ENCODE measurements at places on chromosomes 7 and 10. TPM values are rescaled to one million over a fixed set of nuclear protein-coding genes. Genes with fewer than 3 reads are reported as not detected.

TMEM273 gene
- 9.1 TPM for total RNA-seq

CYP2C19 gene
- not detected for total RNA-seq

ADK gene
- 40.0 TPM for total RNA-seq

ZNF394 gene
- total RNA-seq = 58.7 TPM

COL28A1 gene
- total RNA-seq = 5.7 TPM

GRCh38 chr10:44733501-44734488 lies 177.3 kb upstream of the TMEM72 start:
- no peak for DNase-seq

GRCh38 chr7:23618241-23618640 lies 21.1 kb downstream of the CCDC126 start:
- DNase-seq = no peak

GRCh38 chr7:1758028-1758858 lies 88.2 kb downstream of the ELFN1 start:
- no peak for DNase-seq

DNA sequence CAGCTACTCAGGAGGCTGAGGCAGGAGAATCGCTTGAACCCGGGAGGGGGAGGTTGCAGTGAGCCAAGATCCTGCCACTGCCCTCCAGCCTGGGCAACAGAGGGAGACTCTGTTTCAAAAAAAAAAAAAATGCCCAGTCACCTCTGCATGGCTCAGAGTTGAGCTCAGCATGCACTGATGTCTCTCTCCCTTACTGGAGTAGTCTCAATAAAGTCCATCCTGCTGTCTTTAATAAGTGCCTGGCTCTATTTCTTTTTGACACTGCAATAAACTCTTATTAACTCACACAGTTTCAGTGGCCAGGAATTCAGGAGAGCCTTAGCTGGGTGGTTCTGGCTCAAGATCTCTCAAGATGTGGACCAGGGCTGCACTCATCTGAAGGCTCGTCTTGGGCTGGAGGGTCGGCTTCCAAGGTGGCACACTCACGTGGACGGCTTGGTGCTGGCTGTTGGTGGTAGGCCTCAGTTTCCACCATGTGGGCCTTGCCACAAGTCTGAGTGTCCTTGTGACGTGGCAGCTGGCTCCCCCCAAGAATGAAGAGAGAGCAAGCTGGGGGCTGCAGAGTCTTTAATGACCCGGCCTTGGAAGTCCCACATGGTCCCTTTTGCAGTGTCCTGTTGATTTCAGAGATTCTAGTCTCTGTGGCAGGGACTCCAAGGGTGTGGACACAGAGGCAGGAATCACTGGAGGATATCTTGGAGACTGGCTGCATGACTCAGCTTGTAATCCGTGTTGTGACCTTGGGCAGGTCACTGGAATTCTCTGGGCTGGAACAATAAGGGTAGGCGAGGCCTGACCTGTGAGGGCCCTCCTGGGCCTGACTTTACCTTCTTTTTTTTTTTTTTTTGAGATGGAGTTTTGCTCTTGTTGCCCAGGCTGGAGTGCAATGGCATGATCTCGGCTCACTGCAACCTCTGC lies 85.9 kb upstream of the KMT2C start:
- no peak for DNase-seq

GRCh38 chr7:129072479-129073011 lies 17.6 kb upstream of the TNPO3 start:
- no peak for DNase-seq

DNA sequence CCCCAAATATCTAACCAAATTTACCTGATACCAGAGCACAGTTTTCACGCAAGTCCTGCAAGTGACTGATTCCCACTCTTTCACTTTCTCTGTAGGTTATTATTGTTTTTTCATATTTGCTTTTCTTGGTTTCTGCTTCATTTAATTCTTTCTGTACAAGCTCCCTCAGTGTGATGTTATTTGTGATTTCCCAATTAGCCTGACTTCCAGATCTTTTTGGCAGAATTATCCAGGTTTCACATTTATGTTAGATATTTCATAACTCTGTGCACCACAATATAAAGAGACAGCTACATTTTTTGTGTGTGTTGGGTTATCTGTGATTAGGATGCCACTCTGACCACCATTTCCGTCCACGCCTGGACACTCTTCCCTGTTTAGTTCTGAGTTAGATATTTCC lies 381.5 kb upstream of the CNTNAP2 start:
- no peak for DNase-seq

DNA sequence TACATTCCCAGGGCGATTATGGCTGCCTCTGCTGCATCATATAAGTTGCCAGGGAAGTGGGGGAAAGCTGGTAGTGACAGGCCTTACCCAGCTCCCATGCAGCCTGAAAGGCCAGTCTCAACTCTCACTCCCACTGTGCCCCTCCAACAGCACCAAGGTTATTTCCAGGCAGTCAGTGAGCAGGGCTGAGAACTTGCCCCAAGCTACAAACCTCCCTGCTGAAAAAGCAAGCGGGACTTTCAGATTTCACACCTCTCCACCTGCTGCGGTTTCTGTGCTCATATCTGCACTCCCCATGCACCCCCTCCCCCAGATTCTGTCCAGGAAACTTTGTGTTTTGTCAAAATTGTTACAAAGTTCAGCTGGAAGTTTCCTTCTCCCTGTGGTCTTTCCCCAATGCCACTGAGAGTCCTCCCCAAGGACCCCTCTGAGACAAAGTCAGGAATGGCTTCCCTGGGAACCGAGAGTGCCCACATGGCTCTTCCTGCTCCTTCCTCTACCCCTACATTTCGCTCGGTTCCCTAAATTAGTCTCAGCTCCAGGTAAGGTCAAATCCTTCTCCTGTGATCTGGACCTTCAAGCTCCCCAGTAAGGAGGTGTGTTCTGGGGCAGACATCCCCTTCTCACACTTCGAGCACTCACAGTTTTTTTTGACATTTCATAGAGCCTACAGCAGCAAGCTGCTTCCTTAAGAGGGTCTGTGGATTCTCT lies 25.3 kb upstream of the WNT2 start:
- no peak for DNase-seq

- no peak for DNase-seq
These were observed 490 bp downstream of the KIN start for GRCh38 chr10:7787150-7787856.

GRCh38 chr7:37173670-37174069 lies 275.0 kb downstream of the ELMO1 start:
- no peak for DNase-seq

GRCh38 chr10:123742751-123743440 lies 76.7 kb downstream of the GPR26 start:
- DNase-seq = no peak

DNA sequence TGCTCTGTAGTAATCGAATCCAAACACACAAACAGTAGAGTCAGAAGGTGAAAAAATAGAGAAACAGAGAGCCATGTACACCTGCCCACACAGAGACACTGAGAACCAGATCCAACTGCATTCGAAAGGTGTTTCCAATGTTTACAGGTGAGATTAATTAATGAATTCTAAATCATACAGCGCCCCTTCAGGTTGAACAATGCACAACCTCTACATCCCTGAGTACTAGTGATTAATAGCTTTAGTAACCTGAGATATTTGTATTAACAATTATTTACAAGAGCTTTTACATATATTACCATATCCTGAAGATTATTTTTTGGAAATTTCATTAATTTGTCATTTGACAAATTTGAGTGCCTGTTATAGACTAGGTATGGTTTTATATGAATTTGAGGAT lies 7.6 kb upstream of the MRC1 start:
- DNase-seq = no peak

DNA sequence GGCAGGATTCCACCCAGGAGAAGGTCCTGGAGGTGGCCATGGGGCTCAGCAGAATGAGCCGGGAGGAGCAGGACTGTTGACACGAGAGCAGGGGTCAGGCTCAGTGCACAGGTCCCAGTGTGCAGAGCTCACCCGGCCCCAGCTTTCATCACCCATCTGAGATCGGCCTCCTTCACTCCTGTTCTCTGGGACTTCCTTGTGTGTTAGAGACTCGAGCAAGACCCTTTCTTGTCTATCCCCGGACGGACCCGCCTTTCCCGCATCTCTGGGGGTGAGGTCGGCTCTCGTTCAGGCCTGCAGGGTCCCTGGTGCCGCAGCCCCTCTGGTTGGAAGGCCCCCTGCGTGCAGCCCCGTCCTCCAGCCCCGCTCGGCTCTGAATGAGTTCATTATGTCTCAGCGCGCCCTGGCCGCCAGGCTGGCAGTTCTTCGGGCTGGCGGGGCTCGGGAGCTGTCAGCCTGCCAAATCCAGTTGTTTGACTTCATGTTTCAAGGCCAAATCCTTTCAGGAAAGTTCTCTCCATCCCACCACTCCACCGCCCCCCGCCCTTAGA lies 127.9 kb downstream of the LHPP start:
- DNase-seq = no peak

DNA sequence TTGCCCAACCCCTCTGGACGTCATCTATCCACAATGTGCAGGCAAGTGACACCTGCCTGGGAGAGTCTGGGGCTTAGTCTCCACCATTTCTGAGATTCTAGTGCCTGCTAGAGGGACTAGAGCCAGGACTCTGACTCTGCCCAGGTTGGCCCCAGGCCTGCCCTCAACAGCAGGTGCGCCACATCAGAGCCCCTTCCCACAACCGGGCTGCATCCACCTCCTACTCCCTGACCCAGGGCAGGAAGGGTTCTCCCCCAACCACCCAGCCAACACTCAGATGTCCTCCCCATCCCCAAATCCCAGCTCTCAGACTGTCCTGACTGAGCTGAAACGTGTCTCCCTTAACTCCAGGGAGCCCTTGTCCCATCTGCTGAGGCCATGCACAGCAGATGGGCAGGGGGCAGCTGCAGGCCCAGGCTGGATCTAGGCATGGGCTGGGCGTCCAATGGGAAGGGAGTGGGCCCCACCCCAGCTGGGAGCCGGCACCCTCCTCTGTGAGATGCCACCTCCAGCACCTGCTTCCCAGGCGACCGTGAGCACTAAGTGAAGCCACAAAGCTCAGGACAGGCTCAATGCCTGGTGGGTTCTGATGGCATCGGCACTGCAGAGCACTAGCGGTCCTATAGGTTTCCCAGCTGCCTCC lies 49.2 kb downstream of the RASGEF1A start:
- DNase-seq = no peak

GRCh38 chr10:77973276-77973675 lies 46.7 kb upstream of the DLG5 start:
- no peak for DNase-seq

- no peak for DNase-seq
These were observed 122.0 kb upstream of the ANK3 start for GRCh38 chr10:60511477-60512229.

DNA sequence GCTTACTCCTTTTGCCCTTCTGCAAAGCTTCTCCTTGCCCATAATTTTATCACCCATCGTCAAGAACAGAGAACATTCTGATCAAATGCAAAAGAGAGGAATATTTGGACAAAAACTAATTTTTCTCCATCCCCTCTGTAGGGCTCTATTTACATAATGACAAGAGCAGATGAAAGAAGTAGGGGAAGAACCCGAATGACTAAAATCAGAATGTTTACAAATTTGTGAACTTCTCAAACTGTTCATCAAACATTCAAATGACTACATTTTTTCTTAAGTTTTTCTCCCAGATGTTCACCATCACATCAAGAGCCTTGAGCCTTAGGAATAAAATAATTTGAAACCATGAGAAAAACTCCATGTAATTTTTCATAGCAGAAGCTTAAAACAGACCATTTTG lies 119.4 kb downstream of the DGKI start:
- no peak for DNase-seq

All from breast epithelium (tissue), 4 donors.